Stimulated activated CD4-positive, alpha-beta T cell treated with anti-CD3 and anti-CD28 coated beads, Interleukin-15, amount 100 ng/mL, for 24 hours (primary cell): ENCODE measurements at places on chromosomes 1 and 21.

GRCh38 chr1:243910607-243911006 is 60.6 kb upstream of the AKT3 start:
- no peak for DNase-seq

DNA sequence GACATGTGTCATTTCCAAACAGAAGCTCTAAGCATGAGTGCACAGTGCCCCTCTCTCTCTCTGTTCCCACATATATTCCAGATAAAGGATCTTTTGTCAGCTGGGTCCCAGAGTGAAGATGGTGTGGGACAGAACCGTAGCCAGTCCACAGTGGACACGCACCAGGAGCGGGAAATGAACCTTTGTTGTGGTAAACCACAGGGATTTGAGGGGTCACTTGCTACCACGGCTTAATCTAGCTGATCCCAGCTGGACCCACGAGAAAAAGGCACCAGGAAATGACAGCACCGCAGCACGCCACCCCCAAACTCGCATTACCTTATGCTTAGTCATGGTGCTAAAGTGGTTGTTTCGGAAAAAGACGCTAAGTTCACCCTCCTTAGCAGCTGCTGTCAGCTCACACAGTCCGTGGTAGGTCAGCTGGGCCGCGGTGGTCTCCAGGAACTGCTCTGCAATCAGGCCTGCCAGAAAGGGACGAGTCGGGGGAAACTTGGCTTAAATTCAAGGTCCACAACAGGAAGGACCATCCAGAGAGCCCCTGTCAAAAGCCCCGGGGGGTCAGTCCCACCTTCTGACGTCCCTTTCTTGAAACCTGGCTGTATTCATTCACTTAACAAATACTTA is 7.5 kb downstream of the MINDY1 start:
- DNase-seq, result peak; percentile 47

GRCh38 chr1:191760016-191760415 is 398.2 kb upstream of the RGS18 start:
- DNase-seq, result no peak

DNA sequence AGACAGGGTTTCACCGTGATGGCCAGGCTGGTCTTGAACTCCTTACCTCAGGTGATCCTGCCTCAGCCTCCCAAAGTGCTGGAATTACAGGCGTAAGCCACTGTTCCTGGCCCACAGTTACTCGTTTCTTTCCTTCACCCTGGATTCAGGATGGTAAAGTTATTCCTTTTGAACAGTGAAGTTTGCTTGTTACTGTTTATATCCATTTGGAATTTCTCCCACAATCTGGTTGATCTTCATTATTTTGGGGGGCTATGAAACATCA is 43.0 kb downstream of the WDR4 start:
- no peak for DNase-seq
